ENCODE measurements at places on chromosomes 13 and 19.

DNA sequence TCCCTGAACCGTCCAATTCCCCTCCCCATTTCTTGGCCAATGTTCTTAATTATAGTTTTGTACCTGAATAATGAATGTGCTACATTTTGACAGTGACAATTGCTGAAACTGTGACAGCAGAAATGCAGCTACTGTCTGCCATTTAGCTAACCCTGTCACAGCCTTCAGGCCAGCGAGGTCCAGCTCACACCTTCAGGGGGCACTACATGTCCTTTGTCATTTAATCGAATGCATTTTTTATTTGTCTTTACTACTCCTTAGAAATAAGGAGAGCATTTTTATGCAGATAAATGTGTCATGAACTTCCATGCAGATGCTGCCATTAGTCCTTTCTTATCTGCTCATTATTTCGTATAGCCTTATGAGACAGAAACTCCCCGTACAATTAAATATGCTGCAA, 159.9 kb downstream of the MZT1 start:
- no peak for DNase-seq

DNA sequence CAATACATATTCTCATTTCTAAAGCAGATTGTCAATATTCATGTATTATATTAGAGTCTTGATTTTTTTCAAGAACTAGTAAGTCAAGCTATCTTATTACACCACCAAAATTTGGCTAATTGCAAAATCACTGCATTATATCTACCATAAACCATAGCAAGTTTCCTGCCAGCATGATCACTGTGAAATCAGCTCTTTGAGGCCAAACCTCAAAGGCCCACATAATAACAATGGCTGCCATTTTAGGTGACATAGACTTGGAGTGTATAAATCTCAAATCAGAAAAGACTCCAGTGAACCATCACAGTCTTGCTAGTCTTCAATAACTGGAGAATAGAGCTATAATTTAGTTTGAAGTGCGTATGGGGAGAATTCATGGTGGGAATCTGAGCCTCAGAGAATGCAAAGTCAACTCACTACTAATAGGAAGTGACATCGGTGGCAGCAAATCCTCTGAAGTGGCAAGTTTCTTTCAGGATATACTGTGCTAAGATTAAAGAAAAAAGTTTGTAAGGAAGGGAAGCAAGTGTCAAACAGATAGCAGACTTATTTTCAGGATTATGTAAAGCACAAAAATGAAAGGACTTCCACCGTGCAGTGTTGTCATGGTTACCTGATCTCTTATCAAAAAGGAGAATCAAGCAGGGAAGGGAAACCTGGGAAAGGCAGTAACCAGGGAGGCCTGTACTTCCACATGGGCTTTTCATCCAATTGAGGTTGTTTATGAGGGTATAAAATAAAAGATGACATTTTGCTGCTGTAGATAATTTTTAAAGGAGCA, 117.4 kb upstream of the FNDC3A start:
- no peak for DNase-seq

DNA sequence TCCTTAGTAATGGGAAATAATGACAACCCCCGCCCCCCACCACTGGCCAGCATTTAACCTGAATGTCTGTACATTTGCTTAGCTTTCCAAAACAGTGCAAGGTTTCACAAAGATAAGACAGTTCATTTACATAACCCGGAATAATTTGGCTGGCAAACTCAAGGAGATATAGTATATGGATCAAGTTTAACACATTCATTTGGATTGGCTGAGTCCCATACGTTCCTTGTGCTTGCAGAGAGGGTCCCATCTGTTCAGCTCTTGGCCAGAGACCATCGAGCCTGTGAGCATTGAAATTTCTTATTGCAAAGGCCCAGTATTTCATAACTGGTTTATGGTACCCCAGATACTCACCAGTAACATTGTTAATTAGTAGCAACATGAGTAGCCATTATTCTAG, 116.5 kb downstream of the GPC6 start:
- no peak for DNase-seq

DNA sequence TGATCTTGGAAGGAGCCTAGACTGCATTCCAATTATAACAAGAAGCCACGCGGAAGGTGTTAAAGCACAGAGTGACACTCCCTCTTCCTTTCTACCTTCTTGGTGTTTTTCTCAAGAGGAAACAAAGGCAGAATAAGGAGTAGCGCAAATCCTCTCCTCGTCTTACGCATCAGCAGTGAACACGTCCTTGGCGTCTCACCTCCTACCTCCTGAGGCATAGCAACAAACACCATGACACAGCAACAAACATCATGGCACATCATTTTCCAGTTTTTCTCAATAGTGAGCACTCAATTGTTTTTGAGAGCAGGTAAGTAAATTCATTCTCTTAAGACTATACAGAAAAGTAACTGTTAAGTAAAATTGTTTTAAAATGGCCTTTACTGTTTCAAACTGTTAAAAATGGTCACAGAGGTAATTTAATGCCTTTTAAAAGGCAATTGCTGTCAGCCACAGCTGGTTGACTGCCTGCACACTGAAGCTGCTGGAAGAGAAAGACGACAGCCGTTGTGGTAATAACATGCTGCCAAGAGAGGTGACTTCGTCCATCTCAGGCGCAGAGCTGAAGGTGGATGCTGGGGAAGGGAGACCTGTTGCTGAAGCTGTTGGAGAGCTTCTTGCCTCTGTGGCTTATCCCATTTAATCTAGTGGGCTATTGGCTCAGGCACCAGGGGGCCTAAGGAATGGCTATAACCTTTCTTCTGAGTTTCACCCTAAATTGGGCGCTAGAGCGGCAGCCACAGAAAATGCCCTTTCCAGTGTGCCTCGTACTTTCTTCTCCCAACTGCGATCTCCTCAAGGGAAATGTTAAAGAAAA, 703.7 kb downstream of the UQCRFS1 start:
- DNase-seq, result no peak

DNA sequence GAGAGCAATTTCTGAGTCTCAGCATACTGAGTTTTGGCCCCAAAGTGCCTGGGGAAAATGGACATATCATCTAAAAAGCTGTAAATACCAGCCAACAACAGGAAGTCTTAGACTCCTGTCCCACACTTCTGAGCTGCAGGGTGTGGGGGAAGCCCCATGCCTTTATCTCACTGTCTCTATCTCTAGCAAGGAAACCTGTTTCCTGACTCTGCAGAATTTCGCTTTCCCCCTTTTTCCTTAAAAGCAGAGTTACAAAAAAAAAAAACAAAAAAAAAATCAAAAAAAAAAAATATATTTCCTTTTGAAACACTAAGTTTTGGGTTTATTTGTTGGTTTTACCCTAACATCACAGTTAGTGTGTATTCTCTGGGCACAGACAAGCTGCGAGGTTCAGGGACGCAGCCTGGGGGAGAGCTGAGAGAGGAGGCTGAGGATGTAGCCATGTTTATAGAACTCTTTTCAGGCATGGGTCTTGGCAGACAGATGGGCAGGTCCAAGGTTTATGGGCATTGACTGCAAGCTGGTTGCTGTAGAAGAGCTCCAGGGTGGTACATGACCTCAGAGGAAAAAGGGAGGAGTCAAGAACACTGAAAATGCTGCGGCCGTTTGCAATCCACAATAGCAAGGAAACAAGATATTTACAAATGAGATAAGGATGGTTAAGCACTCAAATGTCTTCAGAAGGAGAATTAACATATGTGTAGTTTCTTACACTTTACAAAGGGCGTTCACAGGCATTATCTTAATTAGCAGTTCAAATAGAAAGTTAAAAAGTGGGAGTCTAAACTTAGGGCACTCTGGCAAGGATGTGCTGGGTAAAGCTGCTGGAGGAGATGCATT, 4.9 kb downstream of the MBNL2 start:
- no peak for DNase-seq

DNA sequence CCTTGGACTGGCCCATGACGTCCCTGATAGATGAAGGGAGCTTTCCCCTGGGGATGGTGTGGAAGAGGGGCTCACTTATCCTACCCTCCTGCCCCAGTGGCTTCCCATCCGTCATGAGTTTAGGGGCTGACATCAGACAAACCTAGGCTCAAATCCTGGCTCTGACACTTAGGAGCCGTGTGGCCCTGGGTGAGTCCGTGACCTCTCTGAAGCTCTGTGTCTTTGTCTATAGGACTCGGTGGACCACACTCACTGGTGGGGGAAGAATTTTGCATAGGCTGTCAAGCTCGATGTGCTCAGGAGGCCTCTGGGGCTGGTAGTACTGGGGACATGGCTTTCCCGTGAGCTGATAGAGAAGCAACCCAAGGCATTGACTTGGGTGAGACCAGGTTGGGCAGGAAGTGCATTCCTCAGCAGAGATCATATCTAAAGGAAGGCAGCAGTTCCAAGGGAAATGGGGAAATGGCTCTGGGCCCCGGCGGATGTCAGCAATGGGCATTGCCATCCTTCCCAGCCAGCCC, 17.4 kb upstream of the AP1M2 start:
- no peak for DNase-seq

DNA sequence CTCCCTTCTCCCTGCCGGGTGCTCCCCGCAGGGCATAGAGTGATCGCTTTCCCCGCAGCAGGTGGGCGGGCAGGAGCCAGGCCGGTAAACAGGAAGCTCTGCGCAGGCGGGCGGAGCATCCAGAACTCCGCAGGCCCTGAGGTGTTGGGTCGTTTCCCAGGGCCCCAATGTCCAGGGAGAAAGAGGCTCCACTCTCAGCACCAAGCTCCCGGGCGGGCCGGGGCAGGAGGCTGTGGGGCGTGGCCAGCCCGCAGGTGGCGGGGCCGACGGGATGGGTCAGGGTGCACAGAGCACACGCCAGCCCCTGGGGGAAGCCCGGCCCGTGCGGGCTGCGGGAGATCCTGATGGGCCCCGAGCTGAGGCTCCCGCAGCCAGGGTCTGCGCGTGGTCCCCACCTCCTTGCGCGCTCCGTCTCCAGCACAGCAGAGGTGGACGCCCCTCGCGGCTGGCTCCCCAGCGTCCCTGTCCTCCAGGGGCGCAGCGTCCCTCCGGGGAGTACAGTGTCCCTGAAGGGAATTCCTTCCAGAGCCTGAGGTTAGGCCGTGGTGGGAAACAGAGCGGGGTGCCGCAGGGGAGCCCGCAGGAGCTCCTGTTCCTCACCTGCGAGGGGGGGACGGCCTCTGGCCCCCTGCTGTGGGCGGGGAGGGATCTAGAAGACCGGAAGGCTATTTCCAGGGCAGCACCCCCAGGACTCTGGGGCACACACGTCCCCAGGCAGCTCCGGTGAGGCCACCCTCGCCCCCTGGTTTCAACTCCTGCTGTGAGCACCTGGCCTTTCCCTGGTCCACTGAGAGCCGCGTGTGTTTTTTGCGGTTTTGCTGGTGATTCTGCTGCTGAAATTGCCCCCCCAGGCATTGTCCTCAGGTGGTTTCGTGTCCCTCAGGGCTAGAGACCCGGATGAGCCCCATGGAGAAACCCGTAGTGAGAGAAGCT, 12.2 kb downstream of the PIP5K1C start:
- peak; percentile 87 for DNase-seq

- DNase-seq, result no peak
Measured at GRCh38 chr13:26448032-26448431, 109.5 kb upstream of the WASF3 start.

GRCh38 chr13:97139691-97140090, 82.4 kb upstream of the MBNL2 start:
- DNase-seq, result no peak

DNA sequence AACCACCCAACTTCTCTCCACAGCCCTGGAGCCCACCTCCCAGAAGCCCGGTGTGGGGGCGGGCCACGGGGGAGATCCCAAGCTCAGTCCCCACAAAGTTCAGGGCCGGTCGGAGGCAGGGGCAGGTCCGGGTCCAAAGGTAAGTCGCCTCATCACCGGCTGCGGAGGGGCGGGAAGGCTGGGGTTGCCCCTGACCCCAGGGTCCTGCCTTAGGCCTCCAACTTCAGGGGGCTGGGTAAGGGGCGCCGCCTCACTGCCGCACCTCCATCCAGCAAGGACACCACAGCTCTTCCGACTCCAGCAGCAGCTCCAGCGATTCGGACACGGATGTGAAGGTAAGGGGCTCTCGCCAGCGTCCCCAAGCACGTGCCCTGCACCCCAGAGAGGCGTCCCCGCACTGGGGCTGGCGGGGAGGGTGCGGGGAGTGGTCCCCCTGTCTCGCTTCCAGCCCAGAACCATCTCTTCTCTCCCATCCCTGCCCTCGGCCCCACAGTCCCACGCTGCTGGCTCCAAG, 358 bp downstream of the C19orf33 start:
- DNase-seq, result no peak

DNA sequence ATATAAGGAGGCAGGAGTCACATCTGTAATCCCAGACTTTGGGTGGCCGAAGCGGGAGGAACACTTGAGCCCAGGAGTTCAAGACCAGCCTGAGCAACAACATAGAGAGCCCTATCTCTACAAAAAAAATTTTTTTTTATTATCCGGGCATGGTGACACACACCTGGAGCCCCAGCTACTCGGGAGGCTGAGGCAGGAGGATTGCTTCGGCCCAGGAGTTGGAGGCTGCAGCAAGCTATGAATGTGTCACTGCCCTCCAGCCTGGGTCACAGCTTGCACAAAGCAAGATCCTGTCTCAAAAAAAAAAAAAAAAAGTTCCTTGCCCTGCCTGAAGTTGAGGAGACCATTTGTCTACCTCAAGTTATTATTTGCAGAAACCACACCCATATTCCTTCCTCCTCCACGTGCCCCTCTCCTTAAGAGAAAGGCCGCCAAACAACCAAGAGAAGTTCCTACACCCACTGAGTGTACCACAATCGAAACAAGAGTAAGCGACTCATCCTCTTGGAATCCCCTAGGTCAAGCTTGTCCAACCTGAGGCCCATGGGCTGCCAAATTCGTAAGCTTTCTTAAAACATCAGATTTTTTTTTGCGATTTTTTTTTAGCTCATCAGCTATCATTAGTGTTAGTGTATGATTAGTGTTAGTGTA, 2.2 kb downstream of the ABCC4 start:
- no peak for DNase-seq
